ENCODE measurements at places on chromosomes 5 and 9.

DNA sequence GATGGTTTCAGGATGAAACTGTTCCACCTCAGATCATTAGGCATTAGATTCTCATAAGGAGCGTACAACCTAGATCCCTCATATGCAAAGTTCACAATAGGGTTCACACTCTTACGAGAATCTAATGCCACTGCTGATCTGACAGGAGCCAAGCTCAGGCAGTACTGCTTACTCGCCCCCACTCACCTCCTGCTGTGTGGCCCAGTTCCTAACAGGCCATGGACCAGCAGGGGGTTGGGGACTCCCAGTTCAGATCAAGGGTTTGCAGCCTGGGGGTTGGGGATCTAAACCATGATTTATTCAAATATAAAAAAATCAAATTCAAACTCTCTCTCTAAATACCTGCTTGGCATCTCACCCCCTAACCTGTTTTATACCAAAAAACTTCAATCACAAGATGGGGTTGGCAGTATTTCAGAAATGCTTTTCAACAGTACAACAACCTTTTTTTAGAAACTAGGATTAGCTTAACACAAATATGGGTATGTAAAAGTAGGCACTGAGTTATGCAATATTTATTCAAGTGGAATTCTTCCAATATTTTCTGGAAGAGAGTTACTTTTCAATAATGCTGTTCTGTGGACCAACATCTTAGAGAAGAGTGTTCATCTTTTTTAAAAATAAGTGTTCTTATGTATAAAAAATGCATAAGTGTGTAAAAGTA, 30.1 kb upstream of the SLC12A2 start:
- DNase-seq, result no peak

DNA sequence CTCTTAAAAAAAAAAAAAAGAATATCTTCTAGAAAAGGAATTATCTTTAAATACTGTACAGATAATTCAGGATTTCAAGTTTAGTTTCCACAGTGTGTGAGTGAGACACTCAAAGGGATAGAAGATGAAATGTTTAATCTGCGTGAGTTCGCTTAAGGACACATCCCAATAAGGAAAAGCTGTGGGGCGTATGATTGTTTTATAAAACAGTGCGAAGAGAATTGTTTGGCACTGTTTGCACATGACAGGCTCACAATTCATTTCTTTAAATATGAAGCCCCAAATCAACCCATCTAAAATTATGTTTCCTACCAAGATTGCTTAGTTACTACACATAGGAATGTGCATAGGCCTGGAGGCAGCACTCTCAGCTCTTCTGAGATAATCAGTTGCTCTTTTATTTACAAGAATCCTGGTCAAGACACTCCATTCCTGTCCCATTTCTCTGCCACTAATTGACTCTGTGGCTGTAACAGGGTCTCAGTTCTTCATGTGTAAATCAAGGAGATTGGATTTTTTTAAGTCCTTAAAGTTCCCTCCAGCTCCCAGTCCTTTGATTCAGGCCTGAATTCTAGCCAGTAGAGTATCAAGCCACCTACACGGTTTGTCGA, 60.1 kb downstream of the BHMT start:
- no peak for DNase-seq

DNA sequence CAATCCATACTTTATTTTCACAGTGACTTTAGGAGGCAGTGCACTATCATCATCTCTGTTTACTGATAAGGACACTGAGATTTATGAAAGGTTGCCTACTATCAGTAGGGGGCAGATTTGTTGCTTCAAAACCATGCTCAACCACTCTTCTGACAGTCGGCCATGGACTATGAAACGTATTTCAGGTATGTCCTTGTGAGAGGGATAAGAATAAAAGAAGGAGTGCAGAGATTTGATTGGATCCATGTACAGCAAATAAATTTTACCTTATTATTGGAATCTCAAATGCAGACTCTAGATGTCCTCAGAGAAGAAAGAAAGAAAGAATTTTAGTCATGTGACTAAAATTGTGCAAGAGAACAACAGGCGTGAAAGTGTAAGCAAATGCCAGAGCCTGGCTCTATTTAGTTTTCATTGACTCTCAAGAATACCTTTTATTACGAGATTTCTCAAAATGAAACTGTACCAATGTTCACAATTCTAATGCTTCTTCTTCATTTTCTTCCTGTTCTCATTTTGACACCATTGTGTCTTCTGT, 296.6 kb upstream of the RASA1 start:
- peak; percentile 56 for DNase-seq

GRCh38 chr5:157328277-157328912, 62.5 kb downstream of the CYFIP2 start:
- peak; percentile 82 for DNase-seq

- no peak for DNase-seq
Measured at GRCh38 chr5:132813599-132814502, 749 bp downstream of the SOWAHA start.

DNA sequence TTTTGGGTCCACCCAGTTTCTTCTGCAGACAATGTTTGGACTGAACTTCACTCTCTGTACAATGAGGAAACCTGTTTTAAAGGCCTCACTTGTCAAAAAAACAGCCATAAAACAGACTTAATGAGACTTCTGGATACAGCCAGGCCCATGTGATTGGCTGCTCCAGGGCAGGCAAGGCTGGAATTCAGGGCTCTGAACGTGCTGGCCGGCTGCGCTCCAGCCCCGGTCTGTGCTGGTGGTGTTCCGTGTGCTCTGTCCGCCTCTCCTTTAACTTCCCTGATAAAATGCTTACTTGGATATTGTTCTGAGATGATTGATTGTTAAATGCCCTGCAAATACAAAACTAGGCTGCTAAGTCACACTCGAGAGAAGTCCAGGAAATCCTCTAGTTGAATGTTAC, 131.2 kb upstream of the KLF4 start:
- no peak for DNase-seq

- no peak for DNase-seq
Measured at GRCh38 chr5:32511776-32512374, 67.3 kb upstream of the ZFR start.

GRCh38 chr9:109323771-109324170, 2.9 kb upstream of the EPB41L4B start:
- no peak for DNase-seq

DNA sequence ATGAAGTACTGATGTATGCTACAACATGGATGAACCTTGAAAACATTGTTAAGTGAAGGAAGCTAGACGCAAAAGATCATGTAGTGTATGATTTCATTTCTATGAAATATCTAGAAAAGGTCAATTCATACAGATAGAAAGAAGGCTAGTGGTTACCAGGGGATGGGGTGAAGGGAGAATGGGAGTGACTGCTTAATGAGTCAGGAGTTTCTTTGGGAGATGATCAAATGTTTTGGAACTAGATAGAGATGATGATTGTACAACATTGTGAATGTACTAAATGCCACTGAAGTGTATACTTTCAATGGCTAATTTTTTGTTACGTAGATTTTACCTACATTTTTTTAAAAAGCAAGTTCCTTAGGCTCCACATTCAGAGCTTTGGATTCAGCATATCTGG, 14.9 kb upstream of the DELE1 start:
- no peak for DNase-seq

DNA sequence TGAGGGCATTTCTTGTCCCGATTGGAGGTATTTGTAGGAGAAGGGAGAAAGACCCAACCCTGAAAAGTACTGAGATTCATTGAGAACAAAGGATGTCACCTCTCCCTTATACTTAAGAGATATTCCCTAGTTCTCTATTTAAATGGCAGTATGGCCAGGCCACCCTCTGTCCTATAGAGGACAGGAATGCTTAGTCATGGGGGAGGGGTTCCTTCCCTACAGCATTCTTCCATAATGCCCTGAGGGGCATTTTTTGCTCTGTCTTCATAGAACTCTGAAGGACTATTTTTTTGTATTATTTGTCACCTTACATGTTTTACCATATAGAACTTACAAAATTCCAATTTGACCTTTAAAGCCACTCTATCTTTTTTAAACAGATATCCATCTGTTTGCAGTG, 176.3 kb downstream of the TMEM161B start:
- no peak for DNase-seq

DNA sequence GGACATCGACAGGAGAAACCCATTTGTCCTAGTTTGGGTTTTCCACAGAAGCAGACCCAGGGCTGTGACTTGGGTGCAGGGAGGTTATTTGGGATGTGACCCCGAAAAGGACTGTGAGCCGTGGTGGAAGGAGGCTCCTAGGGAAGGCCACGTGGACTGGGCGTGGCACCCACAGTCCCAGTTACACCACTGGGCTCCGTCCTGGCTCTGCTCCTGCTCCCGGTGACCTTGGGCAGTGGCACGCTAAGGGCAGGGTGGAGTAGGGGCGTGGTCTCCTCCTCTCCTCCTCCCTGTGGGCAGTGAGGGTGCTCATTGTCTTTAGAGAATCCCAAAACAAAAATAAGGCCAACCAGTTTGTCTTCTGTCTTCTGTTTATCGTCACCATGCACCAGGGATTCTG, 190.1 kb downstream of the GADD45G start:
- DNase-seq, result no peak

GRCh38 chr5:135235551-135236227, 163.3 kb downstream of the MACROH2A1 start:
- DNase-seq, result no peak

DNA sequence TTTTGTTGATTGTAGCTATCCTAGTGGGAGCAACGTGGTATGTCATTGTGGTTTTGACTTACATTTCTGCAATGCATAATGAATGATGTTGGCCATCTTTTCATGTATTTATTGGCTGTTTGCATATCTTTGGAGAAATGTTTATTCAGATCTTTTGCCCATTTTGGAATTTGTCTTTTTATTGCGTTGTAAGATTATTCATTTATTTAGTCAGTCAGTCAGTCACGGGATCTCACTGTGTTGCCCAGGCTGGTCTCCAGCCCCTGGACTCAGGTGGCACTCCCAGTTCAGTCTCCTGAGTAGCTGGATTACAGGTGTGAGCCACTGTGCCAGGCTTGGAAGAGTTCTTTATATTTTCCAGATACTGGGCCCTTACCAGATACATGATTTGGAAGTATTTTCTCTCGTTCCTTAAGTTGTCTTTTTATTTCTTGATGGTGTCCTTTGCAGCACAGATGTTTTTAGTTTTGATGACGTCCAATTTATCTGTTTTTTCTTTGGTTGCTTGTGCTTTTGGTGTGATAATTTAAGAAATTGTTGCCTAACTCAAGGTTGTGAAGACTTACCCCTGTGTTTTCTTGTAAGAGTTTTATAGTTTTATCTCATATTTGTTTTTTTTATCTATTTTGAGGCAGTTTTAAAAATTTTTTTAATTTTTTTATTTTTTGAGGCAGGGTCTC, 67.1 kb downstream of the EHMT1 start:
- no peak for DNase-seq

- no peak for DNase-seq
Measured at GRCh38 chr9:72636621-72637020, 115.2 kb downstream of the TMC1 start.

GRCh38 chr5:149150457-149150856, 9.2 kb downstream of the ABLIM3 start:
- no peak for DNase-seq

GRCh38 chr9:117706421-117707116, 2.4 kb downstream of the TLR4 start:
- DNase-seq, result no peak

DNA sequence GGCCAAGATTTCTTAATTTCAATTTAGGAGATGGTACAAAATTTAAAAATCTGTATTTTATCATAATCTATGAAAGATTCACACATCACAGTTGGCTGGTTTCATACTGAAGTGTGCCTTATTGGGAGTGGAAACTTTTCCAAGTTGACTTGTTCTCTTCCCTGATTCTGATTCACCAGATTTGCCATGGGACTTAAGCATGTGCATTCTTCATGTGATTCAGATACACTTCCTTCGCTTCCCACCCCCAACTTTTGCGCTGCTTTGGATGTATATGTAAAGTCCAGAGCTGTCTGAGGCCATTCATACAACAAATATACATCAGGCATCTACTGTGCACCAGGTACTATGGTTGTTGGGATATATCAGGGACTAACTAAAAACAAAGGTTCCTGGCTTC, 34.4 kb downstream of the CPEB4 start:
- DNase-seq, result no peak

DNA sequence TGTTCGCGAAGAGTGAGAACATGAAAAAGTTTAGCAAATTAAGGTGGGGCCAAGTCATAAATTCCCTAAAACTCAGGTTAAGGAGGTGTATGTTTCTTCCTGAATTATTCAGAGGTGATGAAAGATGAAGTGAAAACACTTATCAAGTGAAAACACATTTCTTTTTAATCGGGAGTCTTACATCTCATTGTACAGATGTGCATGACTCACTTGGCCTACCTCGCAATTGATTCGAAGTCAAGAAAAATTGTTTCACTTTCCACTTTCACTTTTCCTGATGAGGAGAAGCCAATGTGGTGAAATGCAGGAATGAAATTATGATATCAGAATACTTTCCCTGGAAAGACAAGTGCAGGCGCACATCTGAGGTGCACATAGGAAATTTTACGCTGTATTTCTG, 78.7 kb downstream of the SLC25A46 start:
- DNase-seq, result no peak
